NCI-H1105 (cell line): ENCODE measurements at places on chromosomes 6 and 20.

GRCh38 chr6:31299511-31299910 lies 27.6 kb upstream of the HLA-C start:
- no peak for DNase-seq

DNA sequence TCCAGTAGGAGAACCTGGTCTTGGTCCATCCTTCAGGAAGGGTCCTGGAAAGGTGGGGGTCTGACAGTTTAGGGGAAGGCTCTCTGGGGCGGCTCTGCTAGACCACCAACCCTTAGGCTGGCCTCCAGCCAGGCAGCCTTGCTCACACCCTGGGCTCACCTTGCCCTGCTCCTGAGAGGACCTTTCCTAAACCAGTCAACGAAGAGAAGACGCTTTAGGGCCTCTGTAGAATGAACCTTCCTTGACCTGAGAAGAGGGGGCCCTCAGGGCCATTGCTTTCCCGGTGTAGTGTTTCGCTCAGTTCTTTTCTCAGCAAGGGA lies 1.1 kb downstream of the CDC25B start:
- no peak for DNase-seq

DNA sequence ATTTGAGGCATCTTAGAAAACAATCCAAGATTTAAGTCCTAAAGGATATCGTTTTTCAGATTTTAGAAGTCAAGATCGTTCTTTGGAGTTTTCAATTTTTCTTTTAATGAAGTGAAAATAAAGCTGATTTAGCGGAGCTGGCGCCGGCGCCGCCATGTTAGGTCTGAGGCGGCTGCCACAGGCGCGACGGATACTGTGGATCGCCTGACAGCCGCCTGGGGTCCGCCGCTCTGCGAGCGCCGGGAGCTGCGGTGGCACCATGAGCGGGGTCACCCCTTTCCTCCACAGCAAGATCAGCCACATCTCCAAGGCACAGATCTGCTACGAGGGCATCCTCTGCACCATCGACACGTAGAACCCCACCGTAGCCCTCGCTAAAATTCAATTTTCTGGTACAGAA lies 247.2 kb downstream of the GJA1 start:
- no peak for DNase-seq

DNA sequence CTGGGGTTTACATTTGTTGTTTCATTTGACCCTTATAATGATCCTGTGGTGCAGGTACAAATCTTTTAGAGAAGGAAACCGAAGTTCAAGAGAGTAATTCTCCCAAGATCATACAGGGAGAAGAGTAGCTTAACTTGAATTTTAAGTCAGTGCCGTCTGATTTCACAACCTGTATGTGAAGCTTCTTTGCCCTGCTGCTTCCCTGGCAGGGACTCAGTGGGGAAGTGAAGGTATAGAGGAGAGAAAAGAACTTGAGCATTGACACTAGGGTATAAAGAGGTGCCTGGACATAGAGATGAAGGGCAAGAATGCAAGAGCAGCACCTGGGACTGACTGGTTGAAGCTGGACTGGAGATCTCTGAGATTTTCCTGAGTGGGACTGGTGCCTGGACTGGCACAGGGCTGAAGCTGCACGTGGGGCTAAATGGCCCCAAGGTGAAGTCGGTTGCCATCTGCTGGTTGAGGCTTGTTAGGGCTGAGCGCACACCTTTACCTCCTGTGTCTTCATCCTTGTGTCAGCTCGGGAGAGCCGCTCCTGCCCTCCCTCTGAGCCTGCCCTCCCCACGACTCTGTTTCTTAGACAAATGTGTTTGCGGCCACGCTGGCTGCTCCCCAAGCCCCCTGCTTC lies 41.8 kb downstream of the FARS2 start:
- no peak for DNase-seq

DNA sequence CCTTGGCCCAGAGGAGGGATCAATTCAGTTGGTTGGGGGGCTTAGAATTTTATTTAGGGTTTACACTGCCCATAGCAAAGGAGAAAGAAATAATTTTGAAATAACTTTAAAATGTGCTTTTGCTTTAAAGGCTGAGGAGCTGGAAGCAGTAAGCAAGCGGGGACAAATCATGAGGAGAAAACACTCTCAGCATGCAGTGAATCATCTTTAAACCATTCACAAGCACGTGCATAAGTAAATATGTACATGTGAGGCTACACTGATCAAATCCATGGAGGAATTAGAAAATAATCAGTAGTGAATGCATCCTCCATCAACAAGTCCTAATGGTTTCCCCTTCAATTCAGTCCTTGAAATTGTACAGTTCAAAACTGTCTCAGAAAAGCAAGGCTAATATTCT lies 181.0 kb downstream of the MTFR2 start:
- DNase-seq = no peak

DNA sequence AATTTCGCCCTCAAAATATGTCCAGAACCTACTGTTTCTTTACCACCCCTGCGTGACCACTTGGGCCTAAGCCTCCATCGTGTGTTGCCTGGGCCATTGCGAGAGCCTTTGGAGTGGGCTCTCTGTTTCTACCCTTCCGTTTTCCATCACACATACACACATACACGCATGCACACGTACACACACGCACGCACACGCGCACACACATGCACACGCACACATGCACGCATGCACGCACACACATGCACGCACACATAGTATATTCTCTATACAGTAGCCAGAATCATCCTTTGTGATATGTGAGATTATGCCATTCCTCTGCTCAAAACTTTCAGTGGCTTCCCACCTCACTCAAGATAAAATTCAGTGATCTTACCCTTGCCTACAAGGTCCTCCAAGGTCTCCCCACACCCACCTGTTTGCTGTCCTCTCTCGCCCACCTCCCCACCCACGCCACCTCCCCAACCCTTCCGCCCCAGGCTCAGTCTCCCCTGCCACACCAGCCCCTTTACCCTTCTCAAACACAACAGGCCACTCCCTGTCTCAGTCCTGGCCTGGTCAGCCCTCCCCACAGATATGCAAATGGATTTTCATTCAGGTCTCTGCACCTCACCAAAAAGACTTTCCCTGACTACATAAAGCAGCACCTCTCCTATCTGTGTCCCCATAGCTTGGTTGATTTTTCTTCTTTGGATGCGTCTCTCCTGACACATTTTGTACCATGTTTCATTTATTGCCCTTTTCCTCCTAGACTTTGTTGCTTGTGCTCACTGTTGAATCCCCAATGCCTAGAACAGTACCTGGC lies 559.6 kb downstream of the CD83 start:
- DNase-seq = no peak

- DNase-seq = no peak
These were observed 272.8 kb downstream of the MAFB start for GRCh38 chr20:40416274-40416673.
